Mesenteric fat pad (tissue), 1 donor: ENCODE measurements at places on chromosomes 1 and 21. TPM values are rescaled to one million over a fixed set of nuclear protein-coding genes. Genes with fewer than 3 reads are reported as not detected.

The LCE1B gene
- not detected for total RNA-seq

The GBP1 gene
- total RNA-seq: 21.5 TPM

The KRTAP12-2 gene
- not detected for total RNA-seq

The COL8A2 gene
- total RNA-seq: 3.3 TPM

The SPRR4 gene
- total RNA-seq: not detected

The PTGFR gene
- 0.84 TPM for total RNA-seq

The ADAM30 gene
- not detected for total RNA-seq

The CLDN17 gene
- not detected for total RNA-seq

The TRABD2B gene
- 2.3 TPM for total RNA-seq

The OLFML2B gene
- 29.5 TPM for total RNA-seq

The LCE1E gene
- total RNA-seq: not detected

The SELENON gene
- total RNA-seq: 108 TPM

The PRRX1 gene
- 46.2 TPM for total RNA-seq

The ROR1 gene
- total RNA-seq: 12.3 TPM

The CYP4A22 gene
- total RNA-seq: 0.42 TPM

The EBNA1BP2 gene
- total RNA-seq: 55.8 TPM

The ADORA1 gene
- total RNA-seq: 2.7 TPM

The CDCA8 gene
- 0.35 TPM for total RNA-seq

The CFAP74 gene
- total RNA-seq: not detected

GRCh38 chr1:78884685-78885452 lies 121.7 kb downstream of the ADGRL4 start:
- DNase-seq: no peak

DNA sequence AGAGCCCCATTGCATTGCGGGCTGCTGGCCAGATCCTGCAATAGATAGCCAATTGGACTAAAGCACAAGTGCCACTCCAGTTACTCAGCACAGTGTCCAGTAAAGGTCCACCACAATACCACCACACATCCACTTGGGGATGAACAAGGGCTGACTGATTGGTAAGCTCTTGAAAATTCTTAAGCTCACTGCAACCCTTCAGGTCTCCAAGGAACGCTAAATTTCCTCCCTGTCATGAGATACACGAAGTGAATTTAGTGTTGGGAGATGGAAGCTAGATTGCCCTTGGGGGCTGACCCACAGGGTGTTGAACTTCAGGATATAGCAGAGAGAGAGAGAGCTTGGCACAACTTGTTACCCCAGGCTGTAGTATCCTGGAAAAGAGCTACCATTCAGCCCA lies 9.8 kb upstream of the AADACL3 start:
- DNase-seq: no peak

DNA sequence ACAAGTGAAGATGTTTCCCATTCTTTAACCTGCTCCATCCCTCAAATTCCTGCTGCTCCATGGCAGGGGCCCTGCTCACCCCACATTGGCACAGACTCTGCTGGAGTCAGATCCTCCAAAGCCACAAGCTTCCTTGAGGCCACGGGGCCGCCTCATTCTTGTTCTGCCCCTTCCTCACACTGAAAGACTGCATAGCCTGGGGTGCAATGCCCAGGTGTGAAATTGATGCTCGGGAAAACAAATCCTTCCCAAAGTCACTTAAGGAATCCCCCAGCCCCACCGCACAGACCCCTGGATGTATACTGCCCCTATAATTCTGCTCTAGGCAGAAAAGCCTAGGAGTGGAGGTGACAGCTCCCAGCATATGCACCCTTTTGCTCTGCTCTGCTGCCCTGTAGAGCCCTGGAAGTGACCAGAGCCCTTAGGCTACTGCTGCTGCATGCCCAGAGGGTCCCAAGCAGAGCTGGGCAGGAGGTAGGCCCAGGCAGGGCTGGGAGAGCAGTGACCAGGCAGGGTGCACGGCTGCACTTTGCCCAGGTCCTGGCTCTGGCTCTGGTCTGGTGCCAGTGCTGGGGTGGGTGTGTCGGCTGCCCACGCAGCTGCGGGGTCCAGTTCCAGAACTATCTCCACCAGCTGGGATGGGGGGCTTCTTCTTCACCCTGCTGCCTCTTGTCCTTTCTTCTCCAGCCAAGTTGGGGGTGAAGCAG lies 1.6 kb downstream of the HES2 start:
- DNase-seq: no peak

DNA sequence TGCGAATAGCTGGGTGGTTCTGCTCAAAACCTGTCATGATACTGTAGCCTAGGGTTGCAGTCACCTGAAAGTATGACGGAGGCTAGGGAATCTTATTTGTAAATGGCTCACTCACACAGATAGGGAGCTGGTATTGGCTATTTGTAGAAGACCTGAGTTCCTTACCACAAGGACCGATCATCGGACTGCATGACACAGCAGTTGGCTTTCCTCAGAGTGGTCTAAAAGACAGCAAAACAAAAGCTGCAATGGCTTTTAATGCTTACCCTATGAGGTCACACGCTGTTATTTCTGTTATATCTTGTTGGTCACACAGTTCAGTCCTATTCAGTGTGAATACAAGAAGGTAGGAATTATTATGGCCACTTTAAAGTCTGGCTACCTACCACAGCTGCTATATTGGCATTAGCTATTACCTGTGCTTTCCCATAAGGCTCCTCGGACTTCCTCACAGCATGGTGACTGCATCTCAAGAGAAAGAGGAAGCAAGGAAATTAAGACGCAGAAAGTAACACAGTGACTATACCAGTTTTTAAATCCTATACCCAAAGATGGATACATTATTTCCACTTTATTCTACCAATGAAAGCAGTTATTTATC lies 68.4 kb upstream of the LRRC7 start:
- no peak for DNase-seq

DNA sequence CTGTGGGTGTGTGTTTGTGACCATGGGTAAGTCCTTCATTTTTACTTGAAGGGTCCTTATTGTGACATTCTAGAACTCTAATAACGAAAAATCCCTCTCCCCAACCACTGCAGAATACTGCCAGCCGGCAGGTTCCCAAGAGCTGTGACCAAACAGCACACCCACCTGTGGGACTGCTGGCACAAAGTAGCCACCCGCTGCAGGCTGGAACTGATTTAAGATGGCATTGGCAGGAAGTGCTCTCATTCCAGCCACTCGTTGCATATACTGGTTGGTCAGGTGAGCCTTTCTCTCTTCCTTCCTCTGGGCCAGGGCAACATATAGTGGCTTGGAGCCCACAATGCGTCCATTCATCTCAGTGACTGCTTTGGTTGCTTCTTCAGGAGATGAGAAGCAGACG lies 11.6 kb downstream of the PABPC4 start:
- DNase-seq: peak; percentile 45

GRCh38 chr1:181317261-181317930 lies 165.9 kb upstream of the CACNA1E start:
- no peak for DNase-seq

GRCh38 chr1:54329312-54330003 lies 76.7 kb downstream of the SSBP3 start:
- no peak for DNase-seq

DNA sequence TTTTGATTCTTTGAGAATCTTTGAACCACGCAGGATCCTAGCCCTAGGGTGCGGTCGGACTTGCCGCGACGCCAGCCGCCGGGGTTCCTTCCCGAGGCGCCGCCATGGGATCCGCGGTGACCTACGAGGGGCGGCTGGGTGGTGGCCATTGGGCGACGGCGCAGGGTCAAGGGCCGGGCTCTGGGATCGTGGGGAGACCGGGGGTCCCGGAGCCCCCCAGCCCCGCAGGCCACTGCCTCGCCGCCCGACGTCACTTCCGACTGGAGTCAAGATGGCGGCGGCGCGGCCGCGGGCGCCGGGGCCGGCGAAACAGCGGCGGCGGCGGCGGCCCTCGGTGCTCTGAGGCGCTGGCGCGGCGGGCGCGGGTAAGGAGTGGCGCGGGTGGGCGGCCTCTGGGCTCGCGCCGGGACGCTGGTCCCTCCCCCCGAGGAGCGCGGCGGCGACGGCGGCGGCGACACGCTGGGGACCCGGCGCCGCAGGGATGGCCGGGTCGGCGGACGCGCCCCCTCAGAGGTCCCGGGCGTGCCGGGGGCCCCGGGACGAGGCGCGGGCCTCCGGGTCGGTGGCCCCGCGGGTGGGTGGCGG lies at the start of gene PRDM2:
Gene PRDM2 (plus strand): TSS at position 253 of the 585 bp plus-strand sequence. CDS start 15,418 bp downstream, outside the sequence.
- peak; percentile 91 for DNase-seq

GRCh38 chr21:46057111-46057709 lies 40.7 kb upstream of the COL6A2 start:
- peak; percentile 76 for DNase-seq

GRCh38 chr21:34834852-34835501 lies 166.2 kb downstream of the CLIC6 start:
- DNase-seq: no peak

DNA sequence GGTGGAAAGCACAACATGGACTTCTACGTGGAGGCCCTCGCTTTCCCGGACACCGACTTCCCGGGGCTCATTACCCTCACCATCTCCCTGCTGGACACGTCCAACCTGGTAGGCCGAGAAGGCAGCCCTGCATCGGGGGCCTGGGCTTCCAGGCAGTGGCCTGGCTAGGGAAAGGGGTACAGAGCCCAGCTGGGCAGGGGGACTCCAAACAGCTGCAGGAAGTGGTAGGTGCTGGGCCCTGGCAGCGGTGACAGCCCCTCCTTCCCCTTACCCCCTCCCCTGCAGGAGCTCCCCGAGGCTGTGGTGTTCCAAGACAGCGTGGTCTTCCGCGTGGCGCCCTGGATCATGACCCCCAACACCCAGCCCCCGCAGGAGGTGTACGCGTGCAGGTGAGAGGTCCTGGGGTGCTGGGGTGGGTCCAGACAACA lies 30.0 kb upstream of the PADI6 start:
- DNase-seq: peak; percentile 82

- no peak for DNase-seq
These were observed 7.1 kb upstream of the ZNF697 start for GRCh38 chr1:119655154-119655553.

DNA sequence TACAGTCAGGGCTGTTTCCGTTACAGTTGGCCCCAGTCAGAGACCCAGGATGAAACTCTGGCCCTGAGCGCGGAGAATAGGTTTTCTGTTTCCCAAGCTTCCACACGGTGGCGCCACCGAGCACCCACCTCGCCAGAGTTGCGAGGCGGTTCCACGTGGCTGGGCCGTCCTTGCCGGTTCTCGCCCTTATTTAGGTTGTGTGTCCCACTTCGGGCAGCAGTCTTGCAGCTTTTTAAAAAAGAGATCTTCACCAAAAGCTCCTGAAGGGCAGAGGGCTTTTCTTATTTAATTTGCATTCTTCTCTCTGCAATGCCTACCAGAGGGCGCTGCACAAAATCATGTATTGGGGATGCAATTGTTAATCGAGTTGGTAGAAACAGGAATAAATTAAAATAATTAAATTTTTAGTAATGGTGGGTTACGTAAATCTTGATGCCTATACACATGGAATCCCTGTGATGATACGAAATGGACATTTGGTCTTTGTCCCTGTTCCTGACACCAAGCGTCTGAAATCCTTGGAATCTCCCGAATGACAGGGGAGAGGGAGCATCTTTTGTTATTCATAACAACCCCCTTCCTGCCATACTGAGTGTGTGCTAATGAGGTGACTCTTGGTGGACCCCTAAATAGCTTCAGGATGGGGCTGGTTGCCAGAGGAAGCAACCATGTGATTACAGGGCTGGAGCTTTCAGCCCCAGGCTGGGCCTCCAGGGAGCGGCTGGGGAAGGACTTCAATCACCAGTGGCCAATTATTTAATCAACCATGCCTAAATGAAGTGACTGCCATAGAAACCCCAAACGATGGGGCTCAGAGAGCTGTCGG lies 5.6 kb upstream of the S100A7 start:
- no peak for DNase-seq

GRCh38 chr1:91015794-91016550 lies 5.9 kb downstream of the ZNF644 start:
- no peak for DNase-seq

GRCh38 chr1:198436276-198436675 lies 104.2 kb downstream of the ATP6V1G3 start:
- no peak for DNase-seq

DNA sequence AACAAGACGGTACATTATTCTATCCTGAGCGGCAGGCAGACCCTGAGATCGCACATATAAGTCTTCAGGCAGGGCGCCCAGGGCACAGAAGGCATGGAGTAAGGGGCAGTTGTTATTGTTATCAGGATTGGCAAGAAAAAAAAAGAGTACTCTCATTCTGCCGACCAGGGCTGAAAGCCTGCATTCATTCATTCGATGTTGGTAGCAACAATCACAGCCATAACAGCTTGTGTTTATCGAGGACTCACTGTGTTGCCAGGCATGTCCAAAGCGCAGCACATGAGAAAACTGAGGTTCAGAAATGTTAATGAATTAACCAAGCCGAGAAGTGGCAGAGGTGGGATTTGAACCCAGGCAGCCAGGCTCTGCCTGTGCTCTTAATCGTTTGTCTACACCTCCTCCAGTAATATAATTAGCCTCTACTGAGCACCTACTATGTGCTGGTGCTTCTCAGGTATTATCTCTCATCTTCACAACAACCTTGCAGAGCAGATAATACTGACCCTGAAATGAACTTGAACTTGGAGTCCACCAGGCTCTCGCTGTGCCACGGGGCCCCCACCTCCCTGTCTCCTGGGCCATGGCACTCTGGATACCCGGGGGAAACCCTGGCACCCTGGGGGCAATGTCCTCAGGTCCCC lies 56.2 kb downstream of the TAS1R2 start:
- no peak for DNase-seq

GRCh38 chr1:110190282-110190929 lies 19.7 kb upstream of the KCNC4 start:
- DNase-seq: no peak

DNA sequence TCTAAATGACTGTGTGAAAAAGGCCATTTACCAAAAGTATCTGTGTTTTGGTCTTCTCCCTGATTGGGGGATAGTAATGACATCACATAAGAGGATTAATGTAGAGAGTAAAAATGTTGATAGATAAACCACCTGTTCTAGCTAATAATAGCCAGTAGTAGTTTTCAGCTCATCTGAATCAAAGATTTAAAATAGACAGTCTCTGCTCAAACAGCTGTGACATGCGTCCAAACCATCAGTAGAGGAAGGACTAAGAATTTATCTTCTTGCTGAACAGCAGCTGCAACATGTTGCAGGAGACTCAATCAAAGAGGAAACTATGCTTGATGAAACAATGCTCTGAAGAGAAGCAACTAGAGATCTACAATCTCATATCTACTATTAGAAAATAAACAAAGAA lies 21.4 kb downstream of the TMPRSS15 start:
- DNase-seq: no peak

- DNase-seq: no peak
These were observed 4.4 kb upstream of the BARHL2 start for GRCh38 chr1:90721210-90722194.

DNA sequence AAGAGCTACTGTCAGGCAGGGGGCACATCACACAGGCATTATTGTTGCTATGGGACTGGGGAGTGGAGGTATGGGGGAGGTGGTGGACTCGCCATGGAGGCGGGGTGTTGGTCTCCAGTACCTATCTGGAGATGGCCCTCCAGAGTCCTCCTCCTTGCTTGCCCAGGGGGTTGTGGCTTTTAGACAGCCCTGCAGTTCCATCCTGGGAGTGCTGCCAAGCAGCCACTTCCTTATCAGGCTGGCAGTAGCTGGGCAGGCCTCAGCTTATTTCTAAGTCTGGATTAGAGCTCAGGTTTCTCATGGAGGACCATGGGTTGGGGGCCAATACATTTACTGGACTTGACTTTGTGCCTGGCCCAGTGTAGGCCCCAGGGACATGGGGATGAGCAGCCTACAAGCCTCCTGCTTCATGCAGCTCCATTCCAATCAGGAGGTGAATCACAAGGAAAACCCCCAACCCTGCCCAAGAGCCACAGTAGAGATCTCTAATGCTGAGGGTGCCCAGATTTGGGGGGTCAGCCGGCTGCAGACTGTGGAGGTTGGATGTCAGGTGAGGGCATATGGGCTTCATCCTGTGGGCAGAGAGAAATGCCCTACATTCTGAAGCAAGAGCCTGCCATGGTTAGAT lies 210.7 kb upstream of the EDN2 start:
- no peak for DNase-seq
